LHCN-M2 (cell line): ENCODE measurements at places on chromosomes 16 and 17. TPM values are rescaled to one million over a fixed set of nuclear protein-coding genes. Genes with fewer than 3 reads are reported as not detected.

TBX2 gene
- total RNA-seq: 5.6 and 7.5 TPM in 2 replicates

CA7 gene
- total RNA-seq: not detected in 2 replicates

GAST gene
- total RNA-seq: not detected in 2 replicates

VASN gene
- total RNA-seq: 7.1 and 12.5 TPM in 2 replicates

ATP2C2 gene
- total RNA-seq: not detected in 2 replicates

CCL7 gene
- not detected in 2 replicates for total RNA-seq

MILR1 gene
- total RNA-seq: 36.8 and 52.6 TPM in 2 replicates

XYLT1 gene
- 2.7 and 3.7 TPM in 2 replicates for total RNA-seq

ITGA2B gene
- total RNA-seq: 0.40 TPM in 1 of 2 replicates, not detected in the other

C17orf107 gene
- total RNA-seq: under 0.01 and 0.06 TPM in 2 replicates

CMTM2 gene
- total RNA-seq: not detected in 2 replicates

DYNLL2 gene
- 9.6 and 11.8 TPM in 2 replicates for total RNA-seq

PDP2 gene
- total RNA-seq: 8.1 and 10.0 TPM in 2 replicates

MEFV gene
- 0.06 TPM in 1 of 2 replicates, not detected in the other for total RNA-seq

BAIAP2 gene
- total RNA-seq: 15.2 and 22.0 TPM in 2 replicates

KCNJ18 gene
- not detected in 2 replicates for total RNA-seq

GRCh38 chr16:47504599-47504998 is 43.5 kb downstream of the PHKB start:
- no peak for DNase-seq

GRCh38 chr16:85166699-85167588 is 54.7 kb upstream of the CIBAR2 start:
- no peak for DNase-seq

- no peak for DNase-seq
These were observed 16.0 kb downstream of the MPRIP start for GRCh38 chr17:17058304-17058703.

- DNase-seq: no peak
These were observed 23.8 kb downstream of the NLRP1 start for GRCh38 chr17:5560361-5560988.

GRCh38 chr16:73172241-73172972 is 124.5 kb upstream of the ZFHX3 start:
- DNase-seq: peak; percentile 77

DNA sequence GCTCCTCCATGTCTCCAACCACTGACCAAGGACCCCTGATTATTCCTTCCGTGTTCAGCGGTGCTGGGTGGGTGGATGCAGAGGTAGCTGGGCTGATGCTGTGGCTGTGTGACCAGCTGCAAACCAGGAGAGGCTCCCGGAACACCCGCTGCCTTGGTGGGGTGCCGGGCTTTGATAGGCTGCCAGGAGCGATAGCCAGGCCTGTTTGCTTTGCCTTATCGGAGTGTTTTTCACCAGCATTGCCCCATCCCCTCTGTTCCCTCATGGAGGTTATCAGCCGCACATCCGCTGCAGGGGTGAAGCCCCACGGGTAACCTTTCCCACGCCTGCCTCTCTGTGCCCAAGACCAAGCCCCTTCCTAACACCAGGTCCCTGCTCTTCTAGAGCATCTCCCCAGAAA is 354.3 kb downstream of the C16orf95 start:
- DNase-seq: no peak

DNA sequence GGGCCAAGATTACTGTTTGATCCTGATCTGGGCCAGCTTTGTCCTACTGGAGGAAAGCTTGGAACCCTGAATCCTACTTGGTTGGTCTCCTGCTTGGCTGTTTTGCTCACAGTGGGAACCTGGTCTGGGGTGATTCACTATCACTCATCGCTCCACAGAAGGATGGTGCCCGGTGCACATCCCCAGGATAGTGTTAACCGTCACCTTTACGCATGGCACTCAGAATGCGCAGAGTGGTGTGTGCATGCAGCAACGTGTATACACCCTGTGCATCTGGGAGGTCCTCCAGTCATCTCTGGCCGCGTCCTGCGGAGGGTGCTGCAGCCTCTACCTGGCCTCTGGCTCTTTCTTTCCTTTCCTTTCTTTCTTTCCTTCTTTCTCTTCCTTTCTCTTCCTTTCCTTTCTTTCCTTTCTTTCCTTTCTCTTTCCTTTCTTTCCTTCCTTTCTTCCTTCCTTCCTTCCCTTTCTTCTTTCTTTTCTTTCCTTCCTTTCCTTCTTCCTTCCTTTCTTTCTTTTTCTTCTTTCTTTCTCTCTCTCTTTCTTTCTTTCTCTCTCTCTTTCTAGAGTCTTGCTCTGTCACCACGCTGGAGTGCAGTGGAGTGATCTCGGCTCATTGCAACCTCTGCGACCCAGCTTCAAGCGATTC is 13.1 kb downstream of the SOCS3 start:
- peak; percentile 28 for DNase-seq

GRCh38 chr16:13344001-13344400 is 442.6 kb downstream of the SHISA9 start:
- peak; percentile 15 for DNase-seq

GRCh38 chr16:64738321-64738960 is 383.4 kb downstream of the CDH11 start:
- DNase-seq: peak; percentile 58

- DNase-seq: no peak
These were observed 9.8 kb upstream of the METTL9 start for GRCh38 chr16:21589551-21589950.

- DNase-seq: no peak
These were observed 414.6 kb downstream of the SLC39A11 start for GRCh38 chr17:72677714-72678390.

GRCh38 chr16:87392821-87393679 is 914 bp downstream of the MAP1LC3B start:
- no peak for DNase-seq

DNA sequence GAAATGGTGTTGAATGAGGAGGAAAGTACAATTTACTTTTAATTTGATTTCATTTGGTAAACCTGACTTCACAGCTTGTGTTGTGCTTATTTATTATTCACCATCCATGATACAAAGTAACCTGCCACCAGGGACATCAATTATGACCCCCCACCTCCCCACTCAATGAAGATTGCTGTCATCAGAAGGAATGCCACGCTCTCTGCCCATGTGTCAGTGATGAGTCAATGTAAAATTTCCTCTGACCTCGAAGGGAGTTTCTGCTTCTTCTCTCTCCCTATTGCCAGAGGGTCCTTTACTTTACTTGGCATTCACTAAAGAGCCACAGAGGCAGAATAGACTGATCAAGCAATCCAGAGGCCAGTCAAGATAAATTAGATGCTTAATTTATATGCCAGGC is 759.7 kb downstream of the CDH11 start:
- DNase-seq: peak; percentile 58

DNA sequence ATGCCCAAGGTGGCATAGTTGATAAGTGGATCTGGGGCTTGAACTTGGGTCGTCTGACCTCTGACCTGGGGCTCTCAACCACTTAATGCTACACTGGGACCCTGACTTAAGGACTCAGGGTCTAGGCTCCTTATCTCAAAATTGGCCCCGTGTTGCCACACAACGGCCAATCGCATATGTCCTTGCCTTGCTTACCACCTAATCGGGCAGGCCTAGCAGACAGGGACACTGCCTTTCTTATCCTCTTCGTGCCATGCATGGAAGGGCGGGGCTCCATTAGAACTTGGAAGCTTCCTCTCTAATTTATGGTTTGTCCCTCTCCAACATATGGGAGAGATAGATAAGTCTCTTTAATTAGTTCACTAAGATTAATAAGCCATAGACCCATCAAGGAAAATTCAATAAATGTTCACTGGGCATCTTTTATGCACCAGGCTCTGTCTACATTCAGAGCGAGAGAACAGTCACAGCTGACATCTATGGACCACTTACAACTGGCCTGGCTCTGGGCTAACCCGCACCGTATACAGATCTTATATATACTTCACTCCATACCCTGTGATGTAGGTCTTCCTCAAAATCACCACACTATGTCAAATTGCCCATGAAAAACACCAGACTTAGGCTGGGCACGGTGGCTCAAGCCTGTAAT is 35.1 kb downstream of the CDH1 start:
- DNase-seq: no peak

GRCh38 chr16:70160388-70160787 is 13.2 kb upstream of the CLEC18C start:
- no peak for DNase-seq

DNA sequence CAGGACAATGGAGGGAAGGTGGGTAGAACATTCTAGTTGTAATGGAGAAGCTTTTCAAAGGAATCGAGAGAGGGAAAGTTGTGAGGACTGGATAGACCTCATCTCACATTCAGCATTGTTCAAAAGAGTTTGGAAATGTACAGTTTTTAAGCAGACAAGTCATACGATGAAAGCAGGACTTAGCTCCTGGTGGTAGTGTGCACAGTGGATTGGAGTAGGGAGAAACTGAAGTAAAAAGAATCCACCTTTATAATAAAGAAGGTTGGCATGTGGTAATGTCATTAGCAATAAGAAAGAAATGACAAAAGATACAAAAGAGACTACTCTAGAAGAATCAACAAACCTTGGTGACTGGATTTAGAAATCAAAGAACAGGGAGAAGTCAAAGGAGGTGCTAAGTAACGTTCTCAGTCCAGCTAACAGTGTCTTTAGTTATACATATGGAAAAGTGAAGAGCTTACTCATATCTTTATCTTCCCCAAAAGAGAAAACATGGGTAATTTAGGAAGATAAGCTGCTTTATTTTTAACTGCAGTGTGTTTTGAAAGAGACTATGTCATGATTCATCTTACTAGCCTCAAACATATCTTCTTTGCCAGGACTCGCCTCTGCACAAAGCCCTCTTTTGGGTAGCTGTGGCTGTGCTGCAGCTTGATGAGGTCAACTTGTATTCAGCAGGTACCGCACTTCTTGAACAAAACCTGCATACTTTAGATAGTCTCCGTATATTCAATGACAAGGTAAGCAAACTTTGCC is 18.7 kb upstream of the EVI2A start:
- DNase-seq: peak; percentile 56

DNA sequence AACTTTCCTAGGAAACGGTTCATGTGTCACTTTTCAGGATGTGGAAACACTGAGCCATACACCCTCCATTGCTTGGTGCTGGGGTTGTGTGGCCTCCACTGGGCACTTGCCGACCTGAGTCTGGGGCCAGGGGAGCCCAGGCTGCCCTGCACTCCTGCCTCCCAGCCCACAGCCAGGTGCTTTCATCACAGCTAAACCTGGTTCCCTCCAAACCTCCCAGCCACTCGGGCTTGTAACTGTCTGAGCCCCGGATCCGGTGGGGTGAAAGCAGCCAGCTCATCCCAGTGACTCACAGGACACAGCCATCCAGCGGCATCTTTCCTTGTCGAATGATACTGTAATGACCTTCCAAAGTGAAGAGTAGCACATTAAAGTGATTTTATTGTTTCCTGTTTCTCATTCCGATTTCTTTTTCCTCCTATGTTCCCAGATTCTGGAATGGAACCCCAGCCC is 19.8 kb downstream of the CARHSP1 start:
- peak; percentile 85 for DNase-seq

DNA sequence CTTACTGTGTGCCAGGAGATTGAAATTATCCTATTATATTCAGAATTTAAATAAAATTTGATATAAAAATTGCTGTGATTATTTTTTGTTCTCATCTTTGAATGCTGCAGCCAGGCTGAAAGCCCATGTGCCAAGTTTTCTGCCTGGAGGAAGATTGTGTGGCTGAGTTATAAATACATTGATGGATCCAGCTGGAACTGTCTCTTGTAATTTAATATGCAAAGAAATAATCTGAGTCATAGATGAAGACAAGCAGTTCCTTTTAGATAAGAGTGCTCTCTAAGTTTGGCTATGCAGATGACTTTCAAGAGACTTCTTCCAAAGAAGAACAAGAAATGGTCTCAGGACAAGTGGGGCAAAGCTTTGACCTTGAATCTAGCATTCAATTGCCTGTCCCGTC is 871.0 kb downstream of the CDH11 start:
- peak; percentile 59 for DNase-seq

- DNase-seq: no peak
These were observed 75.9 kb upstream of the IRX6 start for GRCh38 chr16:55248058-55248457.

DNA sequence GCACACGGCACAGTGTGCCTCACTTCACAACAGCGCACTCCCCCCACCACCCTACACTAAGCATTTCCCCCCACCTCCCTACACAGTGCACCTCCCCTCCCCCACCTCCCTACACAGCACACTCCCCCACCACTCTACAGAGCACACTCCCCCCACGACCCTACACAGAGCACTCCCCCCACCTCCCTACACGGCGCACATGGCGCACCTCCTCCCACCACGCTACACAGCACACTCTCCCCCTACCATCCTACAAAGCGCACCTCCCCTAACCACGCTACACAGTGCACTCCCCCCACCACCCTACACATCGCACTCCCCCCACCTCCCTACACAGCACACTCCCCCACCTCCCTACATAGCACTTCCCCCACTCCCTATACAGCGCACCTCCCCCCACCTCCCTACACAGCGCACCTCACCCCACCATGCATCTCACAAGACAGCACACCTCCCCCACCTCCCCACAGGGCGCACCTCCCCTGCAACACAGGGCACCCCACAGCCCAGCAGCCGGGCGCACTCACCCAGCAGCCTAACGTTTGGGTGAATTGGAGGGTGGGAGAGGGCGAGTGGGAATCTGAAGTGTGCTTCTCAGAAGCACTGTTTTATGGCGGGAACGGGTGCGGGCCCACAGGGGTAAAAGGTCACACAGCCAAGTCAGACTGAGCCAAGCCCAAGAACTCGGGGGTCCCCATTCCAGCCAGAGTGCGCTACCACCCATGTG is 10.3 kb downstream of the KNOP1 start:
- DNase-seq: no peak

DNA sequence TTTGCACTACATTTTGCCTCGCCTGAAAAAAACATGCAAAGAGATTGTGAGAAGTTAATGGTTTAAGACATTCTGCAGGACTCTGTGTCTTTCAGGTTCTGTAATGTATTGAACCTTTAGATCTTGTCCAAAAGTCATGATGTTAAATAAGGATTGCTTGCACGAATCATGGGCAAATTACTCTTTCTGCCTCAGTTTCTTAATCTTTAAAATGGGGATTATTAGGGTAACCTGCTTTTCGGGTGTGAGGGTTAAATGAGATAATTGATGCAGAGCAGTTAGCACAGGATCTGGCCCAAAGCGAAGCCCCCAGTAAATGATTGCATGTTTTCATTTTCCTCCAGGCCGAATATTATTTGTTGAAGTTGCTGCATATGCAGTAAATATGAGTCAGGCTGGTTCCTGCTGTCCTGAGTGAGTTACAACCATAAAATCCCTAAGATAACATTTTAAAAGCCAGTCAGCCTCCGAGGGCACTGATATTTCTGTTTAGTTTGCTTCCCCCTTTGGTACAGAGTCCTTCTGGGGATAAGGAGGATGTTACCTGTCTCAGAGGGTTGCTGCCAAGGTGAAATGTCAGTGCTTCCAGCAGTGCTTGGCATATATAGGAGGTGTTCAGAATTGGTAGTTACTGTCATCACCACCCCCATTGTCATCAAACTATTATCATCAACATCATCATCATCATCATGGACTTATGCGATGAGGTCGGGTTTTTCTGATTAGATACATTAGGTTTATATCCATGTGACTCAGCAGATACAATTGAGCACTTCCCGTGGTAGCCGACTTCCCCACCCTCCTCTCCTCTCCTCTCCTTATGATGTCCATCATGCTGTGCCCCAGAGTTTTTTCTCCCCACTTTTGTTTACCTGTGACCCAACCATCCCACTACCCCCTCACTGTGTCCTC is 20.6 kb upstream of the ARHGAP17 start:
- no peak for DNase-seq

GRCh38 chr17:46059486-46059885 is 60.4 kb downstream of the STH start:
- DNase-seq: no peak
